ENCODE measurements at places on chromosomes 4 and X. TPM values are rescaled to one million over a fixed set of nuclear protein-coding genes. Genes with fewer than 3 reads are reported as not detected.

KIT gene
- total RNA-seq: 28.4 TPM

PPP3CA gene
- 26.8 TPM for total RNA-seq

NPY1R gene
- total RNA-seq: 7.4 TPM

IL13RA2 gene
- not detected for total RNA-seq

SPARCL1 gene
- total RNA-seq: 1.5 TPM

HSD17B13 gene
- not detected for total RNA-seq

F11 gene
- 2.1 TPM for total RNA-seq

UFSP2 gene
- total RNA-seq: 30.7 TPM

POLN gene
- 4.8 TPM for total RNA-seq

CLIC2 gene
- 0.56 TPM for total RNA-seq

SPANXC gene
- total RNA-seq: not detected

CNGA2 gene
- not detected for total RNA-seq

GAGE2A gene
- total RNA-seq: not detected

PGAM4 gene
- total RNA-seq: 0.52 TPM

GTPBP6 gene
- 66.8 TPM for total RNA-seq

SLC9B1 gene
- total RNA-seq: 0.62 TPM

TCEAL5 gene
- total RNA-seq: 2.0 TPM

PRKG2 gene
- 3.0 TPM for total RNA-seq

F9 gene
- not detected for total RNA-seq

PABPC1L2A gene
- 1.4 TPM for total RNA-seq

PABPC5 gene
- total RNA-seq: 3.1 TPM

NKX6-1 gene
- total RNA-seq: 0.07 TPM

MAGEB17 gene
- total RNA-seq: 2.2 TPM

DMRTC1 gene
- total RNA-seq: not detected

ZNF630 gene
- total RNA-seq: 1.6 TPM

CYSLTR1 gene
- not detected for total RNA-seq

TRIM2 gene
- 64.3 TPM for total RNA-seq

SSX2B gene
- total RNA-seq: 0.17 TPM

KIF4A gene
- 30.6 TPM for total RNA-seq

LDB2 gene
- total RNA-seq: 89.1 TPM

NEUROG2 gene
- not detected for total RNA-seq

LONRF3 gene
- total RNA-seq: 0.10 TPM

SORBS2 gene
- 17.8 TPM for total RNA-seq

GNRHR gene
- total RNA-seq: not detected

JCHAIN gene
- not detected for total RNA-seq

UCP1 gene
- 0.21 TPM for total RNA-seq
